ENCODE measurements at places on chromosomes 2 and 18. TPM values are rescaled to one million over a fixed set of nuclear protein-coding genes. Genes with fewer than 3 reads are reported as not detected.

DNA sequence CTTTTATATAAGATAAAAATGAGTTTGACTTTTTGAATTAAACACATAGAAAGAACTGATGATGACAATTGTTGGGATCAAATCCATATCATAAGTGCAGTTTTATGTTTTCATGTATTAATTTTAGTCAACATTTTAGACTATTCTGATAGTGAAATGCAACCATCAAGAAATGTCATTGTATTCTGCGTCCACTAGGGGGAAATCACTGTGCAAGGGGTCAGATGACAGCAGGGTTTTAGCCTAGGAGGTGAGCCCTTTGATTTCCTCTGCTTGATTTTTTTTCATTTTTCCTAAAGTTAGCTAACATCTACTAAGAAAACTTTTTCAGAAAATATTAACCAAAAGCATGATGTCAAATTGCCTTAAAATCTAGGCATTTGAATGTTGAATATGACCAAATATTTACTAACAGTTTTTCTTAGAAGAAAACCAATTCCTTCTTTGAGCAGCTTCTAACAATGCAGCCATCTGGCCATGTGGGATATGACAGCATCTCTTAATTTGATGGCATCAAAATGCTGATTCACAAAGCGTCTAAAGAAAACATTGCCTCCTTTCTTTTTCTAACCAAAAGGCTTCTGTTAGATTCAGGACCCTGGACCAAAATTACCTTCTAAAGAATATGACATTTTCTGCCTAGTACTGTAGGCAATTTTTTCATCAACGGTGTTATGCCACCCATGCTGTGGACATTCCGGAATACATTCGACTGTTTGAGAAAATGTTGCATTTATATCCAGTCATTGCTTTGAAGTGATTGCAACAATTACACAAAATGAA lies 141.5 kb downstream of the SPHKAP start:
- no peak for DNase-seq

DNA sequence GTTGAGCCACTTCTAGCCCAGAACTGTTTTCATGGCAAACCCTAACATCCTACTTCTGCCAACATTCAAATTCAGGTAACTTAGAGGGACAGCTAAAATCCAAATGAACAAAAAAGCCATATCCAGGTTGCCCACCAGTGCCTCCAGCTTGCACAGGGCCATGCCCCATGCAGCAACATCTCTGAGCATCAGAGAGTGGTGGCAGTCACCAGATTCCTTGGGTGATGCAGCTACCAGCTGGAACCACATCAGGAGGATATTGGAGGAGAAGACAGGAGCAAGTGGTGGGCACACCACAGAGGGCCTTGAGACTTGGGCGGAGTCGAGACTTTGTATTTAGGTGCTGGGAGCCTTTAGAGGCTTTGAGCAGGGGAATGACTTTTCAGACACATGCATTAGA lies 50.5 kb downstream of the SDC1 start:
- peak; percentile 6 for DNase-seq

The TRIM43 gene
- not detected for total RNA-seq

GRCh38 chr2:205138735-205139134 lies 543.6 kb upstream of the NRP2 start:
- no peak for DNase-seq

DNA sequence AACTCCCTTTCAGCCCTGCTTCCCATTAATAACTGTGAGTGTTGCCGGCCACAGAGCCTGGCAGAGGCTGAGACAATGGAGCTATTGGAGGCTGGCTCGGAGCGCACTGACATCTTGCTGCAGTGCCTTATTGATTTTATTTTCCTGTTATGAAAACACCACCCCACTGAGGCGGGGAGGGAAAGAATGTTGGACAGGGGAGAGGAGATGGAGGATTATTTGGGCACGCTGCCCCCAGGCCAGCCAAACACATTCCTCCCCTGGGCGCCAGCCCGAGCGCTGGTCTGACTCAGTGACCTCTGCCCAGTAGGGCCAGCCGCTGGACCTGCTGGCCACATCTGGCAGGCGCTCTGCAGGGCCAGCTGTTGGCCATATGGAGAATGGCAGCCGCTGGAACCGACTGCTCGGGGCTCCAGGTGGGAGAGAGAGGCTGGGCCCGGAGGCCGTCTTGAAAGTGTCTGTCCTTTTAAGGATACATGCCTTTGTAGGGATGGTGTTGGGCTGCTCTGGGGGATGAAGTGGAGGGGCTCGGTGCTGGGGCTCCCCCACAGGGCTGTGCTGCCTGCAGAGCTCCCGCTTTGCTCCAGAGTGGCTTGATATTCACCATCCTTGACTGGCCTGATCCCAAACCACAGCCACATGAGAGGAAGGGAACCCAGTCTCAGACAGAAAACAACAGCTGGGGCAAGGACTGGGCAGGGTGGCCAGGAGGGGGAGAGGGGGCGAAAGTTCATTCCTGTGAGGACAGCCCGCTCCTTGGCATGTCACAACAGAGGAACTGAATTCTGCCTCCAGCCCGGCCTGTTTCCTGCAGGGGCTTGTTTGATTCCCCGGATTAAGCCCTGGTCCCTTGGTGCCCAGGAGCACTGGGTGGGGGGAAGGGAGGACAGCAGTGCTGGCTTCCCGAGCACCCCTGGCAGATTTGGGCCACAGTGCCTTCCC lies 179.0 kb downstream of the KLHL29 start:
- peak; percentile 53 for DNase-seq

- peak; percentile 10 for DNase-seq
These were observed 214.1 kb downstream of the HDAC4 start for GRCh38 chr2:239186516-239187357.

DNA sequence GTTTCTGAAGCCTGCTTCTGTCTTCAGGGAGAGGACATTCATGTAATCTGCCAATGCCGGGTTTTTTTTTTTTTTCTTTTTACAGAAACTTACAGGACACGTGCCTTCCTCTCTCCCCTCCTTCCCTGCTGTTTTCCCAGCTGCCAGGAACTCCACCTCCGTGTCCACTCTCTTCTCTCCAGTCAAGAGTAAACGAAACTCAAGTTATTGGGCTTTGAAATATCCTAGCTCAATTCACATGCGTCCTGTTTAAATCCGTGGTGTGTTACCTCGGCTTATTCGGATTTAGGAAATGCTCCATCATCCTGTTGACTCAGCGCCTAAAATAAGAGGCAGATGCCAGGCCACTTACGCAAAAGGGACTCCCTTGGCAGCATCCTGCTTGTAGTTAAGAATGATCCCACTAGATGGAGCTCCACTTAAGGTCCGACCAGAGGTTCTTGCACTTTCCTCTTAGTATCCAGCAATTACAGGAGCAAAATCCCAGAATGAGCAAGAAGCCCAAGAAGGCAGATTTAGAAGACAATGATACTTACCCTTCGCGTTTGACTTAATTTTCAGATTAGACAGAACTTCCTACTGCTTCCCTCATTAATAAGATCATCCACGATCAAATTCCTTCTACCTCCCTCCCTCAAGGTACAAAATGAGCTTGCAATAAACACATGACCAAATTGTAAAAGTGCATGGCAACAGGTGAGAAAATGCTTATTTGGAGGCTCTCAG lies 97.2 kb upstream of the ZCCHC2 start:
- DNase-seq: peak; percentile 83
